ENCODE measurements at places on chromosomes 3 and 15.

GRCh38 chr3:197298945-197299854 is 788 bp upstream of the DLG1 start:
- DNase-seq, result peak; percentile 54

DNA sequence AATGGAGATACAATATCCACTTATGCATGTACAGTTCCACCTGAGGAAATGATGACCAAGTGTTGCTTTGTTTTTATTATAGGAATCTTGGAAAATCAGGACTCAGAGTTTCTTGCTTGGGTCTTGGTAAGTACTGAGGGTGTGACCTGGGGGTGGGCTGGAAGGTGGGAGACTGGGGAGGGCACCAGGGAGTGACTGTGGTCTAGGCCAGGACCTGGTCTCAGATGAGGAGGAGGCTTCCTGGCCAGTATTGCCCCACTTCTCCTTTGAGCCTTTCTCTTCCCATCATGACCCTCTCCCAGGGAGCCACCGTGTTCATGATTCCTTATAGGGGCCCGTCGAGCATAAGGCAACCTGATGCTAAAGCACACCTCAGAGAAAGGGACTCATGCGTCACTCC is 133.4 kb downstream of the SSR3 start:
- DNase-seq, result no peak

GRCh38 chr3:123290107-123290930 is 88.6 kb downstream of the SEC22A start:
- peak; percentile 16 for DNase-seq

DNA sequence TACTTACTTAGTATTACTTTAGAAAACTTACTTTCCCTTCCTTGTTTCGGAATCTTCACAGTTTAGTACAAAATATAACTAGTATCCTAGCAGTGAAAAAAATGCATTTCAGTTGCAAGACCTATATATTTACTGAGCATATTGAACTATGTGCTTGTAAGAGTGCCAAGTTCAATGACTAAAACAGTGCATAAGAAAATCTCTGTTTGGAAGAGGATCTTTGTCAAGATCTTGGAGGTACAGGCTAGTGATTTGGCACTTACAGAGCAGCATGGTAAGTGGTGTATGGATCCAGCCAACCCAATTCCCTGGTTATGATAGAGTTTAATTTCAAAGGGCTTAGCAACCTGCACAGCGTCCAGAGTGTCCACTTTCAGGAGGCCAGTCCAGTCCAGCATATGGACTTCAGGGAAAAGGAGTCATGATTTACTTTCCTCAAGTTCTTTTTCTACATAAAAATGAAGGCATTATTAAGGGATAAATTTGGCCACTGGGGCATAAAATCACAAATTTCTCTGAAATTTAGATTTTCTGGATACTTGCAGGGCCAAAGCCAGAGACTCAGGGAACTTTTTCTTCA is 625.8 kb upstream of the BCHE start:
- DNase-seq, result no peak

- DNase-seq, result peak; percentile 95
Observed at GRCh38 chr3:197711973-197712707, 24.6 kb downstream of the RUBCN start.

DNA sequence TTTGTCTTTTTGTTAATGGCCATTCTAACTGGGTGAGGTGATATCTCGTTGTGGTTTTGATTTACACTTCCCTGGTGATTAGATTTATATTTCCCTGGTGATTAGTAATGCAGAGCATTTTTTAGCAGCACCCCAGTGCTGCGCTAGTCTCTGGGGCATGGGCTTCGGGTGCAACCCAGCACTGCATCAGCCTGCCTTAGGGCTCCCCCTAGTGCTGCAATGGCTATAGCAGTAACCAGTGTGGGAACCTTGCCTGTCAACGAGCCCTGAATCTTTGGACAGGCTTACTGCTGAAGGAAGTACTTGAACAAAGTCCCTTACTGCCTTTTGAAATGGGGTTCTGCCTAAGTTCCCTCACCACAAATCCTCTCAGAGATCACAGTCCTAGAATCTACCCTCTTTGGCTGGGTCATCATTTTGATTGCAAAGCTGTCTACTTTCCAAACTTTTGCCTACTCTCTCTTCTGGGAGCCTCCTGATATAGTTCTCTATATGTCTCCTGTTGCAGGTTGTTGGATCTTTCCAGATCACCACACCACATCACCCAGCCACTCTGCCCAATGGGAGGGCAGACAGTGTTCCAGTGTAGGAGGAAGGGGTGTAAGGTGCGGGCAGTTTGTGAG is 79.2 kb upstream of the CCNL1 start:
- DNase-seq, result peak; percentile 87

Measured in activated CD8-positive, alpha-beta memory T cell treated with anti-CD3 and anti-CD28 coated beads, Interleukin-2, amount 10 ng/mL, durations not matched to agents 7 days and 5 days (primary cell).